ENCODE measurements at places on chromosomes 2 and 18.

DNA sequence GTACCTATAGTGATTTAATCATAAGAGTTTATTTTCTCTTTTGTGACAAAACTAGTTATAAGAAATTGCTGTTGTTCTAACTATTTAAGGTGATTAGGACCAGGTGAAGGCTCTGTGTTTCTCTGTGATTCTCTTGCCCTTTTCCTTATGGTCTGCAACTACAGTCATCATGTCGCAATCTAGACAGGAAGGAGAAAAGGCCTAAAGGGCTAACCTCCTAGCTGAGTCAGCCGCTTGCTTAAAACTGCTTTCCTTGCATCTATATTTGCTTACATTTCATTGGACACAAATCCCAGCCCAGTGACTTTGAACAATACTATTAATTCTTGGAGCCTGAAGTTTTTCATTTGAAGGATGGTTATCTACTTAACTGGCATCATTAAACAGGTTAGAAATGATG, 93.1 kb downstream of the PIK3C3 start:
- DNase-seq: peak; percentile 69

GRCh38 chr18:55856229-55856628, 268.2 kb upstream of the TCF4 start:
- DNase-seq: peak; percentile 77

DNA sequence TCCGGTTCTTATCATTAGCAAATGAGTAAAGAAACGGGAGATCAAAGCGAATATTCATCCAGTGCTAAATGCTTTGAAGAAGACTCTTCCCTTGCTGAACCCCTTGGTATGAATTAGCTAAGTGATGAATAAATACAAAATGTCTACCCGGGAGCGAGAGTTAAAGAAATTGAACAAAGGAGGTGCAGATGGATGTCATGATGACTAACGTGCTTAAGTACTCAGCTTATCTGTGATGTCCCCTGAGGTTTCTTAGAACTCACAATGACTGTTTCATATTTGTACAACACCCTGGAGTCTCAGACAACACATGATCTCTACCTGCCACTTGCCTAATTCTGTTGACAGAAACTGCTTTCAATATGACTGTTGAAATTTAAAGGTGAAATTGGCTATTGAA, 148.5 kb downstream of the TMEM200C start:
- DNase-seq: no peak

DNA sequence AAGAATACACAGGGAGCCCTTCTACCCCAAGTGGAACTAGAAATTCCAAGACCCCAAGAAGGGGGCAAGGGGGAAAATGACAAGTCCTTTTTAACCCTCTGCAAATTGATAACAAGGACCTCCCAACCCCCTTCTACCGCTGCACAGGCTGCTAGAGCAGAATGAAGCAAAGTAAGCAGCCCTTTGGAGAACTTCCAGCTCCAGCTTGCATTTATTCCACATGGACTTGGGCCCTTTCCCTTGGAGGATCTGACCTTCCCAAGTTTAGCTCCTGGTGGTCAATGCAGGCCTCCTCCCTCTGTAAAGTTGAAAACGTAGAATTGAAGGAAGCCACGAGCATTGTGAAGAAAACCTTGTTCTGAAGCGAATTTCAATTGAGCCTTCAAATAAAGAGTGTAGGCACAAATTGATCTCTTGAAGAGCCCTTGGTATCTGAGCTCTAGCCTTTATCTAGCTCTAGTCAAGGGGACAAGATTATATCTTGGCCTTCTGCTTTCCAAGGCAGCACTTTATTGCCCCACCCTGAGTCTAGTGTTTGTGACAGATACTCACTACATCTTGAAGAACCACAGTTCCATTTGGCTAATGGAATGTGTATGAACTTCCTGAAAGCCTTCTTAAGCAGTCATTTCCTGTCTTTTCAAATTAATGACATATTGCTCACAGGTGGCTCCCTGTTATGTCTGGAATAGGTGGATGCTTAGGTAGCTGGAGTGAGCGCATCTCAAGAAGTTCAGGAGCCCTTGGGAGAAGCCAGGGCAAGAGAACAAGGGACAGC, 37.2 kb downstream of the SLC14A2 start:
- DNase-seq: no peak

GRCh38 chr2:118059919-118060478, 28.3 kb upstream of the INSIG2 start:
- peak; percentile 87 for DNase-seq
